Activated CD4-positive, alpha-beta T cell treated with anti-CD3 and anti-CD28 coated beads, Interleukin-2, amount 10 ng/mL, durations not matched to agents 24 days and 14 days (primary cell): ENCODE measurements at places on chromosomes 12 and 14. TPM values are rescaled to one million over a fixed set of nuclear protein-coding genes. Genes with fewer than 3 reads are reported as not detected.

DNA sequence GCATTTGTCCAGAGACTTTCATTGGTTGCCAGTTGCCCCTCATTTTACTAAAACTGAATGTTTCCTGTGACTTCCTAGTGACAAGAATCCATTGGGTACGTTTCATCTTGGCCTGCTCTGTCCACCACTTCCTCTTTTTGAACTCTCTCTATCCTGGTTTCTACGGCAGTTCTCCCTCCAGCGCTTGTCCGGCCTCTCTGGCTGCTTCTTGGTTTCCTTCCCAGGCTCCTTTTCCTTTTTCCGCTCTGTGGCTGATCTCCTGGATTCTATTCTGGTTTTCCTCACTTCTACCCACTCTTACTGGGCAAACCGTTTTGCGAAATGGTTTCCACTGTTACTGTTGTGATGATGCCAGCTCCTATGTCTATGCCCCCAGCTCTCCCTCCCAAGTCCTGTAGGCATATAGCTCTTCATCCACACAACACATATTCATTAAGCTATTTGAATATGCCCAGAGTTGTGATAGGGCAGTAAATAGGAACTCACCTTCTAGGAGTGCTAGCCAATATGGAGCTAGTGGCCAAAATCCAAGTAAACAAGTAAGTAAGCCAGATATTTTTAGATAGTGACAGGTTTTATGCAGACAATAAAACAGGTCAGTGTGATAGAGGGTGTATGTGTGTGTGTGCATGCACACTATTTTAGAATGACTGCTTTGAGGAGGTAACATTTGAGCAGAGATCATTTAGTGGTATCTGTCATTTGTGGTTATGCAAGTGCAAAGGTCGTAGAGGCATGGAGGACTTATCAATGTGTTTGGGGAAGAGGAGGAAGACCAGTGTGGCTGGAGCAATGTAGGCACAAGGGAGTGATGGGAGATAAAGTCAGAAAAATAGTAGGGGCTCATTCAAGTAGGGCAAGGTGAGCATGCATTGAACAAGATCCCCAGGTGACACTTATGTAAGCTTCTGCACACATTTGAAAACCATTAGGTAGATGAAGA is 27.9 kb upstream of the CTDSP2 start:
- no peak for DNase-seq

DNA sequence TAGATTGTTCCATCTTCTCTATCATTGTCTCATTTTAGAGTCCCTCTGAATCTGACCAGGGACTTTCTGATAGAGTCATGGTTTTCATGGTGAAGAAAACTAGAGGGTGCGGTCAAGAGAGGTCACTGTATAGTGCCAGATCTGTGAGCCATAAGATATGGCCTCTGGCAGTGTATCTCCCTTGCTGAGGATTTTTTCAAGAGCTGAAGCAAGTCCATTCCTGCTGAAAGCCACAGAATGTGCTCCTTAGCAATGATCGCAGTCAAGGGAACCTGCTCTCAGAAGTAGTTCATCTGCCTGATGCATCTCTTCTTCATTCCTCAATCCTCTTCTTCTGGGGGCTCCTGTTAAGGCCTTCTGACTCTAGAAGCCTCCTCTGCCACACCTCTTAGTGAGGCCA is 405.2 kb downstream of the EGLN3 start:
- no peak for DNase-seq

- DNase-seq: no peak
These were observed 56.2 kb upstream of the ARHGAP5 start for GRCh38 chr14:32020882-32021281.

DNA sequence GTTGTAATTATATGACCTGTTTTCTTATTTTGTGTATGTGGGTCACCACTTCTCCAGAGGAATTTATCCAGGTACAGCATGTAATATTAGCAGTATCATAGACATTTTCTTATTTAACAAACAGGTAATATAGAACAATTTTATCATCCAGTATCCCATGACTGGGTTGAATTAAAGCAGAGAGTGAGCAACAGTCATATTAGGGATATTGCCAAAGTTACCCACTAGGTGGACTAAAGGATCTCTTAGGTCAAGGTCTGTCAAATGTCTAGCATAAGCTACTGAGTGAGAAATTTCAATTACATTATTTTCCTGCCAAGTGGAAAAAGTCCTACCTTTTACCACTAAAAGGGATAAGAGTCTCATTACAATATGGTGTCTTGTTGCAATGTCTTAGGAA is 62.1 kb upstream of the TRIM9 start:
- no peak for DNase-seq

- no peak for DNase-seq
These were observed 11.5 kb downstream of the PLEK2 start for GRCh38 chr14:67400434-67400833.

DNA sequence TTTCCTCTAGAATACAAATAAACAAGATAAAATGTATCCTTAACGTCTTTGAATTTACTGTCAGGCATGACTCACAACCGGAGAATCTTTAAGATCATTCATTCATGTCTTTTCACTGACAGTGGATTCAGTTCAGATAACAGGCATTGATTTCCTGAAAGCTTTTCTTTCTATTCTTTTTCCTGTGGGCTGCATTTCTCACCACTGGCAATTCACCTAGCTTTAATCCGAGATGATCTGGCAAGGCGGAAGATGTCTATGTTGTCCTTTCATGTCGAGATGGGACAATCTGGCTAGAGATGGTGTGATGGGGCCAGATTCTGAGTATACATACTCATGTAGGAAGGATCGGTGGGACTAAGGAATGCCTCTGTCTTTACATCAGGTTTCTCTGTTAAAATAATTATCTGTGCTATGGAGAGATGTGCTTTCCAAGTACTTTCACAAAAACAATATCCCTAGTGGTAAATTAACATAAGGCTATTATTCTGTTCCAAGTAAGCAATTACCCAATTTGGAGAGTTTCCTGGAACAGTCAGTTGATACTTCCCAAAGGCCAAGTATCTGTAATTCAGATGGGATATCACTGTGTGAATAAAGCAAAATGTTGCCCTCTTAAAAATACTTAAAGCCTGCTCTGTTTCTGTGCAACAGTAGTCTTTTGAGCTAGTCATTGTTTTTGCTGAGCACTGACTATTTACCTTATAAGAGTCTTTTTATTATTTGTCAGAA is 17.8 kb downstream of the ACSS3 start:
- no peak for DNase-seq

GRCh38 chr12:32400866-32401265 is 1.5 kb downstream of the FGD4 start:
- DNase-seq: no peak

DNA sequence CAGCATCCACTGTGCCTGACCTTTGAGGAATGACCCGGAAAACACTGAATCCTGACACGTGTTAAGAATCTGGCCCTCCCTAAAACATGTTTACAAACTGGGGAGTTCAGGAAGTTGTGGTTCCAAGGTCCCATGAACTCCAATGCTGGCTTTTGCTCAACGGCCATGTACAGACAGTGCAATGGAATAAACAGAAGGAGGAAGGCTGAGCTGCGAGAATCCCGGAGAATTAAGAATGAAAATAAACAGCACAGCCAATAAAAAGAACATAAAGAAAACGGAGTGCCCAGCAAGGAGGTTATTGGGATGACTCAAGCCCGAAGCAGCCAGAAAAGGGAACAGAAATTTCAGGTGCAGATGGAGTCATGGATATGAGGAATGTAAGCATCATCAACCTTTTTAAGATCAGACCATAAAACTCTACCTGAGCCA is 32.3 kb downstream of the BCL11B start:
- DNase-seq: no peak

DNA sequence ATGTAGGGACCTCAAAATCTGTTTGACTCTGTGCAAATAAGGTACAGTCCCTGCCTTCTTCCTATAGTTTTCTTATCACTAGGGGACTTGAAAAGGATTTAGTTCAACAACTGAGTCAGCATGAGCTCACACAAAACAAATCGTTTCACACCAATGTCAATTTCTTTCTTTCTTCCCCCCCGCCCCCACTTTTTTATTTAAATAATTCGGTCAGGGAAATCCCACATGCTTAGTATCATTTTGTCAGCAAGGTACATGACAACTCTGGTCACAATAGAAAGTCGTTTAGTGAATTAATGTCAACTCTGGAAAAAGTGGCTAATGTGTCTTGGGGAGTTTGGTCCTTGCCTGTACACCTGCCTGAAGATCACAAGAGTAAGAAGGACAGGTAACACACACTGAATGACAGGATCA is 232.2 kb upstream of the PLEKHG7 start:
- DNase-seq: no peak

- DNase-seq: no peak
These were observed 905.4 kb downstream of the SLC16A7 start for GRCh38 chr12:60501124-60501729.

DNA sequence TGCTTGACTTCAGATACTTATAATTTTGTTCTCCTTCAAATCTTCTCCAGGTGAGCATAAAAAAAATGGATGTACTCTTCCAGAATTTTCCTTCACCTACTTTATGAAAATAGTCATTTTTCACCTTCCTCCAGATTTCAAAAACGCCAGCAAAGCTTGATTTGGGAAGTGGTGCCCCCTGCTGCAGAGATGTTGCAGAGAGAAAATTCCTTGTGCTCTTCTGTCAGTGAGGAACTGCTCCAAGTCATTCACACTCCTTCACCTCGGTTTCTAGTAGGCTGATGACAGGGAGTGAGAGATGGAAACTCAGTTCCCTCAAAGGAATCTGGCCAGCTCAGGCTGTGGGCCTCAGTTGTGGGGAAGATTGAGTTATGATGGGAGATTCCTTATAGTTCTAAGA is 24.2 kb upstream of the RNASE3 start:
- no peak for DNase-seq

GRCh38 chr14:92416544-92416943 is 93.6 kb downstream of the SLC24A4 start:
- no peak for DNase-seq

- peak; percentile 73 for DNase-seq
These were observed 38.9 kb downstream of the NIN start for GRCh38 chr14:50792051-50792477.

GRCh38 chr14:102699416-102700110 is 77.7 kb upstream of the TRAF3 start:
- DNase-seq: no peak

DNA sequence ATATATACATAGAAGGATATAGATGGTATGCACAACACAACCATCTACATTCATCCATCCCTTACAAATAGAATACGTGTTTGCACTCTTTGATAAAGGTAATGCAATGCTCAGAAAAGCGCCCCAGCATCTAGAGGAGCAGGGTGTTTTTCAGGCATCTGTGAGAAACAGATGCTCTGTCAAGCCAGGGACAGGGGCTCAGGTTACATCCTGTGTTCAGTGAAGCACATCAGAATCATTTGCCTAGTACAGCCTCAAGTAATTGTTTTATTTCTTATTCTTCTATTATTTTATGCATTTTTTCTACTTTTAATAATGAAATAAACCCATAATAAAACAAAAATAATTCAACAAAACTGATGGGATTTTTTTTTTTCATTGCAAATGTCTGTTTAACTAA is 50.5 kb upstream of the HIF1A start:
- peak; percentile 50 for DNase-seq

GRCh38 chr12:131543040-131543439 is 167.8 kb upstream of the SFSWAP start:
- DNase-seq: no peak

DNA sequence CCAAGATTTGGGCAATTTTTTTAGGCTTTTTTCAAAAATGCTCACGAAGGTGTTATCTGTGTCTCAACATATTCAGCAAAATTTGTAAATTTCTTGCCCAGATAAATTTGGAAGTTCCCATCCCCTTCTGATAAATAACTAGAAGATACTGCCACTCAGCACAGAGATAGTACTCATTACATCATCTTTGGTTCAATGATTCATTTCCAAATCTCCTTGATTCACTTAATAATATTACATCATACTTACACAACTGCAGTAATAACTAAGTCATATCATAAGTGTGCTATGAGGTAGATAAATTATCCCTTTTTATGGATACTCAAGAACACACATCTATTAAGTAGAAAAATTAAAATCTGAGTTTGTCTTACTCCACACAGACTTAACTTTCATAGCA is 89.4 kb downstream of the RPAP3 start:
- DNase-seq: no peak

DNA sequence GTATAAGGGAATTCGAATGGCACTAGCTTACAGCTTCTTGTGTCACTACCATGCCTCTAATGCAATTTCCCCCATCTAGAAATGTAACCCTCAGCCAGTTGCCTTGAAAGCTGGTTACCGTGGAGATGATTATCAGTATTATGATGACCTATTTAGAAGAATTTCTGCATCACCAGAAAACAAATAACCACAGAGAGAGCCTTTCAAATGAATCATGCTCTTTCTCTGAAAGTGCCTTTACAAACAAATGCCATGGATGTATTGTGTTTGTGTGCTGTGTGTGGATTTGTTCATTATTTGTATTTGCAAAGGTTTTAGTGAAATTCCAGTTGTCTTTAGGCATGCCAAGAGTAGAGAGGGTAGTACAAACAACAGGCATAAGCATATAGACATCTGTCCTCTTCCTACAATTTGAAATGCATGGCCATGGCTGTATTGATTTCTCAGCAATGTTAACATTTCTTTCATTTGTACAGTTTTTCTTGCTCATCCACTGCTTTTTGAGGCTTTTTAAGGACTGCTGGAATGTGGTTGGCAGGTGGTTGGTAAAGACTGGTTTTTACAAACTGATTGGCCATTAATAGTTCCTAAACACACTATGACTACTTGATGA is 266.5 kb downstream of the PAWR start:
- DNase-seq: no peak

- no peak for DNase-seq
These were observed 43.0 kb downstream of the SMOC1 start for GRCh38 chr14:69922198-69922597.

DNA sequence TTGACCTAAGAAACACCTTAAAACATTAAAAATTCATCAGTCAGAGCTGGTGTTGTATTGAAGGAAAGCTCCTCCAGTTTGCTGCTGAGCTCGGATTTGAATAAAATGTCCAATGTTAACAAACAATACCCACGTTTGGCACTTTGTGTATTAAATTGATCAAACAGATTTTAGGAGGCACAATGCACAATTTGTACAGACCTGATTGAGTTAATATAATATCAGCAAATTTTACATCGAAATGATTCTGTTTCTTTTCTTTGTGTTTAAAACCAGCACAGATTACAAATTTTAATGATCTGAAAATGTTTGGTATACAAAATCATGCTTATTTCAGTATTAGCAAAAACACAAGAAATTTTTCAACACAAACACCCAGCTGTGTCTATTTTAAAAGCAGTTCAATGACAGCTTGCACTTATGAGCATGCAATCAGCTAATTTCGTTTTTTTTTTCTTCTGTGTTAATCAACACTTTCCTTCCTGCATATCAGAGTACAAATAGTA is 2.8 kb upstream of the FOXG1 start:
- DNase-seq: no peak

- no peak for DNase-seq
These were observed 6.8 kb upstream of the ATG14 start for GRCh38 chr14:55418411-55418810.

OR6C74 gene
- total RNA-seq: not detected in 2 replicates

PLEKHD1 gene
- 0.12 TPM in 1 of 2 replicates, not detected in the other for total RNA-seq

NCAPD2 gene
- total RNA-seq: 104 and 106 TPM in 2 replicates

DNAL1 gene
- 6.6 and 6.8 TPM in 2 replicates for total RNA-seq

KLRG1 gene
- 0.71 and 0.84 TPM in 2 replicates for total RNA-seq

SLC25A21 gene
- not detected in 2 replicates for total RNA-seq

DHRS2 gene
- 2.4 and 3.1 TPM in 2 replicates for total RNA-seq

SPRYD4 gene
- 5.2 and 5.5 TPM in 2 replicates for total RNA-seq

RERG gene
- not detected in 2 replicates for total RNA-seq
